CD4-positive, CD25-positive, alpha-beta regulatory T cell (primary cell): ENCODE measurements at places on chromosomes 1 and 21. TPM values are rescaled to one million over a fixed set of nuclear protein-coding genes. Genes with fewer than 3 reads are reported as not detected.

RAP1GAP gene
- total RNA-seq, result 0.84 TPM

DNA sequence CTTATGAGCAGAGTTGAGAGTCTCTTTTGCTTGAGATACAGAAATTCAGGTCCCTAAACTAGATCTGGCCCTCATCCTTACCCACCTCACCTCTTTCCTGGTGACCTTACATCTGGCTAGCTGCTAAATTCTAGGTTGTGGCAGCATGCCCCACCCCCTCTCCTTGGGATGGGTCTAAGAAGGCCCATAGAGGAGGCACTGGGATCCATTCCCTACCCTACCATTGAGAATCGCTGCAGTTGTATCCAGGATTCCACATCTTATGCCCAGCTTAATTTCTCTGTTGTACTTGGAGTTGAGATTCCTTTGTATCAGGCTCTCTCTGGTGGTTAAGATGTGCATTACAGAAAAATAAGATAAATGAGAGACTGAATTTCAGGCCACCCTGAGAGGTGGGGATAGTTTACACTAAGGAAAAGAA is 9.5 kb upstream of the TMEM39B start:
- H3K27me3 ChIP-seq, result no peaks in the 10 kb centered on the region
- no peak overlapping the region for H3K4me3 ChIP-seq
- H3K27ac ChIP-seq, result no peak overlapping the region
- peaks cover 35% of the 10 kb centered on the region for H3K36me3 ChIP-seq

GRCh38 chr1:202088206-202088605 is 34.5 kb upstream of the GPR37L1 start:
- no peaks in the 10 kb centered on the region for H3K27me3 ChIP-seq
- no peak for DNase-seq
- no peaks in the 10 kb centered on the region for H3K4me1 ChIP-seq
- H3K4me3 ChIP-seq, result no peak overlapping the region
- no peaks in the 10 kb centered on the region for H3K36me3 ChIP-seq

OR10J1 gene
- not detected for total RNA-seq

DNA sequence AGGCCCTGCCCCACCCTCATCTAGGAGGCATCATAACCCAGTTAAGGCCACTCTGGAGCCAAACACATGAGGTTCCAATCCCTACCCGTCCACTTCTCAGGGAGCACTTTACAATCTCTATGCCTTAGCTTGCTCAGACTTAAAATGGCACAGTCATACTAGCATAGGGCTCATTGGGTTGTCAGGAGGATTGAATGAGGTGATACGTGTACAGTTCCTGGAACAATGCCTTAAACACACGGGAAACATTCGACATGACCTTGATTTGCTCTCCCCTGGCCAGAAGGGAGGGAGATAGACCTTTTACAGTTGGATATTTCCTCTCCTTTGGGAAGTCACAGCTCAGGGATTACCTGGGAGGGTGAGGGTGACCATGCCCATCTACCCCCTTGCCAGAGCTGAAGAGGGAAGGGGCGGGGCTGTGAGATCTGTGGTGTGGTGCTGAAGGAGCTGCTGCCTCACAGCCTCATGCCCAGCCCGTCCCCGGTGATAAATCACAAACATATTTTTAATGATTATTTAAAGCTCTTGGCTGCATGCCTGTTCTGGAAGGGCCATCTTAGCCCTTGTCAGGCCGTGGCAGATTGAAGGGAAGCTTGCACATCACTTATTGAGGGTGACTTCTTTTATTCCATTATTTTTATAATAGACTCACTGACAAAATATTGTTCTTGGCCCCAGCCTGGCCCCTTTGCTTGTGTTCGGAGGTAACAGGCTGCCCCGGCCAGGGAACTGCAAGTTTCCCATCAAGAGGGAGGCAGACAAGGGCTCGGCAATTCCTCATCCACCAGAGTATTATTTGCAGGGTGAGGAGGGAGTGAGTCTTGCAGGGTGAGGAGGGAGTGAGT is 83.4 kb downstream of the FOXD2 start:
- no peak for DNase-seq
- H3K36me3 ChIP-seq, result no peaks in the 10 kb centered on the region
- H3K27ac ChIP-seq, result no peak overlapping the region
- H3K27me3 ChIP-seq, result no peaks in the 10 kb centered on the region

DNA sequence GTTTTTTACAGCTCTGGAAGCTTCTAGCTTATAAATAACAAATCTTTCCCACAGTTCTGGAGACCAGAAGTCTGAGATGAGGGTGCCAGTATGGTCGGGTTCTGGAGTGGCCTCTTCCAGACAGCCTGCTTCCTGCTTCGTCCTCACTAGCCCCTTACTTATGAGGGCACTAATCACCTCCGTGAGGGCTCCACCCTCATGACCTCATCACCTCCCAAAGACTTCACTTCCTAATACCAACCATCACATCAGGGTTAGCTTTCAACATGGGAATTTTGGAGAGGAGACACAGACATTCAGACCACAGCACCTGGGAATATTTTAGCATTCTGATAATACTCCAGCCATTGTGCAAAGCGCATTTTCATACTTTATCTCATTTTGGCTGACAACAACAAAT is 223.7 kb upstream of the IRF2BP2 start:
- H3K27me3 ChIP-seq, result no peaks in the 10 kb centered on the region

PDZK1 gene
- total RNA-seq, result not detected

KCNN3 gene
- total RNA-seq, result 0.30 TPM

AMIGO1 gene
- total RNA-seq, result 6.6 TPM

DNA sequence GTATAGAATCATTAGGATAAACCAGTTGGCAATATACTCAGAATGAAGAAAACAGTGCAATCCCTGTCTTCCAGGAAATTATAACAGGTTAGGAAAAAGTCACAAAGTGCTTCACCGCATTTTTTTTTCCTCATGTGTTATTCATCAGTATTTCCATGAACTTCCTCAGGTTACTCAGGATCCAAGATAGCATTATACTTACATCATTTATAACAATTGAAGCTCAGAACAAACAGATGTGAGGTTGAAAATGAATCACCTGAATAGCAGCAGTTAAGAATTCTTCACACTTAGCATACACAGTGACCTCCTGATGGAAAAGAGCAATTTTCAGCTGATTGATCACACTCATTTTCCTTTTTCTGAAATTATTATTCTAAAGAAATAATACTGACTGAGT is 1040.7 kb upstream of the B3GALT2 start:
- H3K4me1 ChIP-seq, result peaks cover 11% of the 10 kb centered on the region
- no peak overlapping the region for H3K27ac ChIP-seq
- H3K36me3 ChIP-seq, result no peaks in the 10 kb centered on the region
- DNase-seq, result no peak
- no peaks in the 10 kb centered on the region for H3K27me3 ChIP-seq

DNA sequence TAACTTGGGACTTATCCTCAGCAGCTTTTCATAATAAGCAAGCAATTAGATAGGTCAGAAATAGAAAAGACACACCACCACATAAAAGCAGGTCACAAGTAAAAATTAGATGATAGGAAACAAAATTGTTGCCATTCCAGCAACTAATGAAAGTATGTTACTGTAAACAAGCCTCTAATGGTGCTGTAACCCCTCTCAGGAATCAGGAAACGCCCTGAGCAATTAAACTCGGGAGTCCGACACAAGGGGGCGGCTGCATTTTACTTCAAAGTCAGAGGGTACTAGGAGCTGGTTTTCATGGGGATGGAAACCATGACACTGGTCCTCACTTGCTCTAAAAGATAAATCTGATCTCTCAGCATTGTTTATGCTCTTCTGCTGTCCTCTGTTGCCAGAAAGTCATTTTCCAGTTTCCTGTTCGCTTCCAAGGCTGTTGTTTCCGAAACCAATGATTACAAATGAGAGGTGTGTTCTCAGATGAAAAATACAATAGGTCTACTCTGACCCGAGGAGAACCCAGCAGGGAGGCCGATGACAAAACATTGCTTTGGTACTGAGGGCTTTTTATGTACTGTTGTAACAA is 93.4 kb downstream of the TGFBR3 start:
- DNase-seq, result no peak
- peaks cover 3% of the 10 kb centered on the region for H3K4me1 ChIP-seq
- no peaks in the 10 kb centered on the region for H3K27me3 ChIP-seq
- H3K27ac ChIP-seq, result no peak overlapping the region
- H3K36me3 ChIP-seq, result peaks cover 6% of the 10 kb centered on the region

DNA sequence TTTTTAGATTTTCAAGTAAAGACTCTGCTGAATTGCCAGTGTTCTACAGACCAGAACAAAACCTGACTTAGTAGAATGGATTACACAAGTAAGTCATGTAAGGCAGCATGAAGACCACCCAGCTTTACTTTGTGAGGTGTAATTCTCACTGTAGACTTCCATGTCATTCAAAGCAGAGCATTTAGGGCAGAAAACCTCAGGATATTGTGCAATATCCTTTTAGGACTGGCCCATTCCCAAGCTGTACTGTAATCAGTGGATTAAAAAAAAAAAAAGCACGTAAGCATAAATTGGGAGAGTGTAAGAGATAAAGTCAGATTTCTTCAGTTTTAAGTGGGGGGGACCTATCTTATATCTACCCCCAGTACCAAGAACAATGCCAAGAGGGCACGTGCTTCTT is 380.5 kb upstream of the PRMT6 start:
- H3K27ac ChIP-seq, result no peak overlapping the region
- H3K36me3 ChIP-seq, result no peaks in the 10 kb centered on the region
- no peak for DNase-seq
- no peaks in the 10 kb centered on the region for H3K4me1 ChIP-seq
